ENCODE measurements at places on chromosomes 6 and 20. TPM values are rescaled to one million over a fixed set of nuclear protein-coding genes. Genes with fewer than 3 reads are reported as not detected.

CBLN4 gene
- not detected for total RNA-seq

TMC2 gene
- total RNA-seq, result not detected

ADISSP gene
- 29.0 TPM for total RNA-seq

RIMS1 gene
- total RNA-seq, result 0.93 TPM

AKAP7 gene
- total RNA-seq, result 5.6 TPM

MACROD2 gene
- total RNA-seq, result 0.66 TPM

OLIG3 gene
- total RNA-seq, result not detected

COL12A1 gene
- total RNA-seq, result 16.1 TPM

DSP gene
- 0.22 TPM for total RNA-seq

SIRPG gene
- not detected for total RNA-seq

TP53INP2 gene
- 8.6 TPM for total RNA-seq

OR12D3 gene
- total RNA-seq, result not detected

SLC22A2 gene
- total RNA-seq, result not detected

MOXD1 gene
- total RNA-seq, result 0.07 TPM

FAM50B gene
- 4.7 TPM for total RNA-seq
